ENCODE measurements at places on chromosomes 5 and 9. TPM values are rescaled to one million over a fixed set of nuclear protein-coding genes. Genes with fewer than 3 reads are reported as not detected.

Gene FEM1C
- 8.1 TPM for total RNA-seq

Gene GABRG2
- not detected for total RNA-seq

Gene CDH6
- 11.3 TPM for total RNA-seq

Gene NTRK2
- total RNA-seq, result under 0.01 TPM

Gene GDA
- total RNA-seq, result 0.33 TPM

Gene PCDHB14
- total RNA-seq, result 0.65 TPM

Gene PCDHB11
- total RNA-seq, result 0.09 TPM

Gene PLPPR1
- not detected for total RNA-seq

Gene RNF44
- total RNA-seq, result 13.0 TPM

Gene FBN2
- 40.0 TPM for total RNA-seq

Gene FBP2
- total RNA-seq, result not detected

Gene PCDHB8
- not detected for total RNA-seq

Gene SOHLH1
- not detected for total RNA-seq

Gene CFAP157
- total RNA-seq, result not detected
